ENCODE measurements at places on chromosomes 6 and 20.
A peak's percentile ranks its signal among the peaks of the same experiment; 100 is the strongest.

GRCh38 chr6:42104095-42104803, 38.2 kb downstream of the C6orf132 start:
- DNase-seq, result peak; percentile 60

GRCh38 chr20:20102163-20102562, 49.8 kb downstream of the CFAP61 start:
- no peak for DNase-seq

DNA sequence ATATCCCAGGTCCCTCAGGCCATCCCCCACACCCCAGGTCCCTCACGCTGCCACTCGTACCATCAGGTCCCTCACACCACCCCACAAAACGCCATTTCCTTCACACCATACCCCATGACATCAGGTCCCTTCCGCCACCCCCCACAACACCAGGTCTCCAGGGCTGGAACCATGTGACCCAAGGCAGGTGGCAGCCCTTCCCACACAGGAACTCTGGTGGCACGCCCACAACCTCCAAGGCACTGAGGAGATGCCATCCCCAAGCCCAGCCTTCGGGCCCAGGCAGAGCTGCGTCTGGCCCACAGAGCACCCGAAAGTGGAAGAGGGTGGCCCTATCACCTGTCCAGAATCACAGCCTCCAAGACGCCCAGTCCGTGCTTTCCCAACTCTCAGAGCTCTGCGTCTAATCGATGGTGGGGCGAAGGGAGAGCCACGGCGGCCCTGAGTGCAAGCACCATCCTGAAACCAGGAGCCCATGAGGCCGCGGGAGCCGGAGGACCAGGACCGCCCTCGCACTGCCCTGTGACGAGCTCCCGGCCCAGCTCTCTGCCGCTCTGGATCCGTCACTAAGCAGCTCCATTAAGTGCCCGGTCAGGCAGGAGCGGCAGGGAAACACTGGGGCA, 12.7 kb downstream of the TAF4 start:
- DNase-seq, result no peak

DNA sequence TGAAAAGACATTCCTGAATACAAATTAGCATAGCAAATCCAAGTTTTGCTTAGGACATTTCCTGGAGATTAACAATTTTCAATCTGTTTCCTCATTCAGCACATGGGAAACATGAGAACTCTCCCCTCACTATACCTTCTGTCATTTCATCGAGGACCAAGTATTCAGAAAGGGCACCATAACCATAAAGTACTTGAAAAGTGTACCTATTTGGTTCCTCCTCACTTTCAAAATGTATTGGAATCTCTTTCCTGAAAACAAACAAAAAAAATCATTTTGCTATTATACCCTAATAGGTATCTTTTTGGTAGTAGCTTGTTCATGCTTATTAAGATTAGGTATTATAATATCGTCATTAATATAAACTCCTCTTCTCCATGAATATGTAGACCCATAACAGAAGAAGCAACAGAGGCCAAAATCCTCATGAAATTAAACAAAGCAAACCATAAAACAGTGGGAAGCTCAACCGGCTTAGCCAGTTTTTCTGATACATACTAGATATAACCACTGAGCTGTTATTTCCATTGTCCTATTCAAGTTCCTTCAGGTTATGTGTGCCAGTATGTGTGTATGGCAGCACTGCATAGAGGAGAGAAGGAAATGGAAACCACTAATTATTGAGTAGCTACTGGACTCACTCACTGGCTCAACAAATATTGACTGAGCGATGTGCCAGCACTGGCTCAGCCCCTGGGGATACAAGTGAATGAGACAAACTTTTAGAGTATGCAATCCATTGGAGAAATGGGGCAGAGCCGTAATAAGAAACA, 274.0 kb downstream of the MAFB start:
- no peak for DNase-seq

- no peak for DNase-seq
Observed at GRCh38 chr20:33940666-33941065, 53.0 kb upstream of the RALY start.

GRCh38 chr20:49672096-49672664, 41.5 kb downstream of the B4GALT5 start:
- no peak for DNase-seq

GRCh38 chr6:128365520-128366160, 154.8 kb downstream of the PTPRK start:
- DNase-seq, result no peak

GRCh38 chr20:33859157-33859695, 48.1 kb downstream of the CHMP4B start:
- peak; percentile 49 for DNase-seq

- peak; percentile 48 for DNase-seq
Observed at GRCh38 chr20:47502271-47503239, 868 bp downstream of the NCOA3 start.

GRCh38 chr6:33208091-33208967, at the start of gene RING1:
Gene RING1 (plus strand): TSS chr6:33208500. CDS start chr6:33208823, 323 bp downstream.
- peak; percentile 85 for DNase-seq

DNA sequence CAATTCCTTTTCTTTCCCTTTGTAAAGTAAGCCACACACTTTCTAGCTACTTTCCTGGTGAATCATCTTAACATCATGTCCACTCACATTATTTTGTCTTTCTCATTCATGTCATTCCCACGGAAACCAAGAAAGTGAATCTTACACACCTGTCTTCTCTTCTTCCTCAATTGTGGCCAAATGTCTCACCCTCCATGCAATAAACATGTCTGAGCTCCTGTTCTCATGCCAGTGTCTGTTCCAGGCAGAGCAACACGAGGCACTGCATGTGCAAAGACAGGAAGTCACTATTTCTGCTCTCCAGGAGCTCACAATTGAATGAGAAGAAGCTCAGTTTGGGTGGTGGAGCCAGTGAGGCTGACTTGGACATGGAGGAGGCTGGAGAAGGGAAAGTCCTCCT, 29.0 kb upstream of the TMEM244 start:
- no peak for DNase-seq

GRCh38 chr6:12545619-12546409, 170.8 kb upstream of the PHACTR1 start:
- no peak for DNase-seq

DNA sequence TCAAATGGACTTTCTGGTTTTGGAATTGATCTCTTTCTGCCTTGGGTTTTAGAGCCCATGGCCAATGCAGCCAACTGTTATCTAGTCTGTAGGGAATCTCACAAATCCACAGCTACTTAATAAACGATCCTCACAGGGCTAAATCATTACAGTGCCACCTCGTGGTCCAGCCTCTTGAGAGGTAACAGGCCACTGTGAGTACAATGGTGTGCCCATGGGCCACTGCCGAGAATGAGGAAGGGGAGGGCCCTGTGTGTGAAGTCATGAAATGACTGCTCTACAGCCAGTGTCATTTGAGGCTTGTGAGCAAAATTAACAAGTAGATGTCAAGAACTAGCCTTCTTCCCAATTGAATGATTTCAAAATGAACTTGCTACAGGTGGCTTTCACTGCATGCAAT, 54.3 kb upstream of the GMPR start:
- no peak for DNase-seq

DNA sequence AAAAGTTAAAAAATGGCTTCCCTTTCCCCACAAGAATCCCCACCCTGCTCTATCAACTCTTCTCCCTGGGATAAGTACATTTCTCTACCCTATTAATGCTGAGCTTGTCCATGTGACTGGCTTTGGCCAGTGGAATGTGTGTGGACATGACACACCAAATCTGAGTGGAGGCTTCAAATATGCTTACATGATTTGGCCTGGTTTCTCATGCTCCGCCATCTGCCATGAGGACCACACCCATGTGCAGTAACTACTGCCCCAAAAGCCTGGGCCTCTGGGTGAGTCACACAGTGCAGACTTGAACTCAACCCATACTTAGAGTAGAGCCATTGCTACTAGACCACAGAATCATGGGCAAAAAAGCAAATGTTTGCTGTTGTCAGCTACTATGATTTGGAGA, 65.4 kb downstream of the PRND start:
- DNase-seq, result no peak

- DNase-seq, result no peak
Observed at GRCh38 chr6:169962604-169963469, 211.4 kb downstream of the ERMARD start.

GRCh38 chr6:150877928-150878327, 12.4 kb downstream of the MTHFD1L start:
- no peak for DNase-seq

- no peak for DNase-seq
Observed at GRCh38 chr6:147603392-147604081, 95.0 kb downstream of the SAMD5 start.

- DNase-seq, result no peak
Observed at GRCh38 chr20:60138256-60139220, 180.3 kb downstream of the CDH26 start.
